ENCODE measurements at places on chromosomes 3 and 15.

DNA sequence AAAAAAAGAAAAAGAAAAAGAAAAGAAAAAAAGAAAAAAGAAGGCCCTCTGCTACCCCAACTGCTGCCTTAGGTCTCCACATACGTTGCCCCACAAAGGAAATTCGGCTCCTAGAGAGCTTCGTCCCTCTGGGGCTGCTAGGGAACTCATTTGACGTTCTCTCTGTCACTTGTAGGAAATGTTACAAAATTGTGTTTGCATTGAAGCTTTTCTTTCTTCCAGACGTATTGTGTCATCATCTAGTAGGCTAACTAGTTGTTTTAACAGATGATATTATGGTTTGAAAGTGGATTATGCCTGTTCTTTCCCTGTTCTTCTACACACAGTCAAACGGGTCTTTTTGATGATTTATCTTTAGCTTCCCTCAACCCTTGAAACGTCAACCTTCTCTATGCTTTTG lies 125.3 kb downstream of the BDH1 start:
- DNase-seq: peak; percentile 35

DNA sequence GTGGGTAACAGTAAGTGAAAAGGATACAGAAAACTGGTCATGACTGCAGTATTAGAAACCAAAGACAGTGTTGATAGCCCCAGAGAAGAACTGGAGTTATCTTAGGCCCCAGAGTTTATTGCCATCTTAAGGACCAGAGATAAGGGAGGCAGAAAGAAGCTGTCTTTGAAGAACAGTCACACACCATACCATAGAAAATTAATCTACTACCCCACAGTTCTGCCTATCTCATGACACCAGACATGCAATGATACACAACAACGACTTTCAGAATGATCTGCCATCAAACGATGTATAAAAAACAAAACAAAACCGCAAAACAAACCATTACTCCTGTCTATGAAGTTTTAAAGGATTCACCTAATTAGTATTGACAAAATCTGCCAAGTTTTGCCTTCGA lies 9.6 kb downstream of the CPOX start:
- DNase-seq: no peak

GRCh38 chr3:101026244-101026643 lies 33.0 kb upstream of the ABI3BP start:
- no peak for DNase-seq

GRCh38 chr3:109225516-109225915 lies 89.0 kb downstream of the C3orf85 start:
- no peak for DNase-seq

DNA sequence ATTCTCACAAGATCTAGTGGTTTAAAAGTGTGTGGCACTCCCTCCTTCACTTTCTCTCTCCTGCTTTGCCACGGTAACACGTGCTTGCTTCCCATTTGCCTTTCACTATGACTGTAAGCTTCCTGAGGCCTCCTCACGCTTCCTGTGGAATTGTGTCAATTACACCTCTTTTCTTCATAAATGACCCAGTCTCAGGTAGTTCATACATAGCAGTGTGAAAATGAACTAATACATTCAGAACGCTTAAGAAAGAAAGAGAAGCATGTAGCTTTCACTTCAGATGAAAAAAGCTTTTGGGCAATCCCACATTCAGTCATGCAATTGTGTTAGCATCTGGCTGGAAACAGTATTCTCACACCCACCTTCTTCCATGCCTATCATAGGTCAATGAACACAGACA lies 24.4 kb downstream of the P3H2 start:
- no peak for DNase-seq

DNA sequence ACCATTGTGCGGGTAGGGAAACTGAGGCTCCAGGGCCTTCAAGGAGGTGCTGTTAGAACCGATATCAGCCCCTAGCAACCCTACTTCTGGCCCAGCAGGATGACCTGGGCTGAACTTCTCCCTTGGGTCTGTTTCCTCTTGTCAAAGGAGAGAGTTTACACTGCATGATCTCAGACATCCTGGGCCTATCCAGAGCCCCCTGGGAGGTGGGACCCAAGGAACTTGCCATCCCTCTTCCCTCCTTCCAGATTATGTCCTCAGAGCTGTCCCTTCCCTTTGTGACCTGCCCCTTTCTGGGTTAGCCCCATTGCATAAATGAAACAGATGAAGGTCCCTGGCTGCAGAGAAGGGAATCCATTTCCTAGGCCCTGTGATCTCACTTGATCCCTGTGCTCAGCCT lies 12.3 kb upstream of the DNAH1 start:
- no peak for DNase-seq

DNA sequence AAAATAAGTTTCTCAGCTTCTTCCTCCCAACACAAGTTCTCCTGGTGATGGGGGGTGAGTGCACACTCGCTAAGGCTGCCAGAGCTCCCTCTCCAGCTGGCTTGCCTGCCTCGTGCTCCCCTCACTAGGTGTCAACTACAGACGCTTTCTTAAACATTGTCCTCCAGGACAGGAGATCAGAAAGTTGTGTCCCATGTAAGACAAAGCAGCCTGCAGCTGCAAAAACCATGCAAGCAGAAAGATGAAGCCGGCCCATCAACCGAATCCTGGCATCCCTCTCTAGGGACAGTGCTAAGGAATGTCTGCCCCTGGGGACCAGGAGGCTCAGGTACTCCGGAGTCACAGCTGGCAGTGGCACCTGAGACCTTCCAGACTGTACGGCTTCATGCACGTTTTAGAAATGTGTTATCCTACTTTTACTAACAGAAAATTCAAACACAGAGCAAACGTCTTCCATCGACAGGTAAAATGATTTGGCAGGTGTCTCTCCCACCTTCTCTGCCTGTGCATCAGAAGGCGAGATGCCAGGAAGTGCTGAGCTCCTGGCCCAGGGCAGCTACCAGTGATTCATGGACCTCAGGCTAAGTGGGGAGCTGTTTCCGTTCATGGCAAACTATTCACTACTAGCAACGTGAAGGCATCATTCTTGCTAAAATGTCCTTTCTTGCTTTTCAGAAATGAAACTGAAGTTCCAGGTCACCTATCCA lies 246.1 kb downstream of the ADAMTS17 start:
- no peak for DNase-seq

DNA sequence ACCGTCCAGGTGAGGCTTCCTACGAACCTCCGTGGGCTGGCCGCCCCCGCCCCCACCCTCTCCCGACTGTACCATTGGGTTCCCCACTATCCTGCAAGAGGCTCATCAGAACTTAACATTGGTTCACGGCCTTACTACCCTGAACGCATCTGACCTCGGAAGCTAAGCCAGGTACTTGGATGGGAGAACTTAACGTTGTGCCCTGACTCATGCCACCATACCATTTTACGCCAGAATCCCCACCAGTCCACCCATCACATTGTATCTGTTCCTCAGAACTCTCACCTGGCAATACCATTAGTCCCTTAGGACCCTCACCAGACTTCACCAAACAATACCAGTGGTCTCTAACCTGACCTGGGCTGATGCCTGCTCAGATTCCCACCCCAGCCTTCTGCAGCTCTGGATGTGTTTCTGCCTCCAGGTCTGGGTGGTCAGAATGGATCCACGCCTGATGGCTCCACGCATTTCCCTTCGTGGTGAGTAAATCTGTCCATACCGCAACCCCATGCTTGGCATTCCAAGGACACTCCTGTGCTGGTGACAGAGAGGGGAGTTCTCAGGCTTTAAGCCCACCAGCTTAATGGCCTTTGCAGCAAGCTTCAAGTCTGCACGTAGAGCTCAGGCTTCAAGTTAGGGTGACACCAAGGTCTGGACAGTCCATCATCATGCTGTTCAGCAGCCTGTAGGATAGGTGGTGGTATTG lies 562 bp downstream of the TCTA start:
- no peak for DNase-seq

- no peak for DNase-seq
Observed at GRCh38 chr3:80769683-80770082, 991.8 kb downstream of the GBE1 start.

GRCh38 chr3:131224886-131225550 lies 156.6 kb upstream of the NUDT16 start:
- DNase-seq: peak; percentile 61

- no peak for DNase-seq
Observed at GRCh38 chr15:100716456-100717085, 114.2 kb downstream of the ASB7 start.

DNA sequence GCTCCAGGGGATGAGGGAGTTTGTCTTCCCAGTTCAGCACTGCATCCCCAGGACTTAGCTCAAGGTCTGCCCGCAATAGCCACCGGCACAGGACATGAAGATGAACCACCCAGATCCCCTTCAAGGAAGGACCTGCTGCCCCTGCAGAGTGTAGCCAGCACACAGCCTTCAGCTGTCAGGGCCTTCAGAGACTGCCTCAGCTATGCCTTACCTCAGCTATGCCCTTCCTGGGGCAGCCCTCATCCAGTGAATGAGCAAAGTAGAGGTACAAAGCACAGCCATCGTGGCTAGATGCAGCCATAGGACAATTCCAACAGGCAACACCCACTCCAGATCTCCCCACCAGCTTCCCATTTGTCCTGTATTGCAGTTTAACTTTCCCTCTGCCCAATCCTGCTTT lies 291.2 kb upstream of the STT3B start:
- DNase-seq: no peak

DNA sequence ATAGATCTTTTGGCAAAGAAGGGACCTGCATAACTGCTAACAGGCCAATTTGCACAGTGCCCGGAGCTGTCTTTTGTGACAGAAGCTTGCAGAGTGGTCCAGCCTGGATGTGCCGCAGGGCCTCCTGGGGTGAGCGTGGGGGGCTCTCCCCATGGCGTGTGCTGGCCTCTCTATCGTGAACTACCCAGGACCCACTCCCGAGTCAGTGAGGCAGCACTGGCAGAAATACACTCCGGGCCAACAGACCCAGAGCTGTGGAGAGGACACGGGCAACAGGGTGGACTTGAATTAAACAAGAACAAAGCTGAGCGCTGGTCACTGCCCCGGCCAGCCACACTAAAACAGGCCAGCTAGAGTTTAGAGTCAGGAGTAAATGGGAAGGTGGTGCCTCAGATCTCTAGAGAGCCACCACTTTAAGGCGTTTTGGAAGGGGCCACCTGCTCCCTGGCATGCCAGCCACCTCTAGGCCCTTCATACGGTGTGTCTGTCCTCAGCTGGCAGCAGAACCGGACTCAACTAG lies 152.1 kb downstream of the KLF13 start:
- DNase-seq: no peak

DNA sequence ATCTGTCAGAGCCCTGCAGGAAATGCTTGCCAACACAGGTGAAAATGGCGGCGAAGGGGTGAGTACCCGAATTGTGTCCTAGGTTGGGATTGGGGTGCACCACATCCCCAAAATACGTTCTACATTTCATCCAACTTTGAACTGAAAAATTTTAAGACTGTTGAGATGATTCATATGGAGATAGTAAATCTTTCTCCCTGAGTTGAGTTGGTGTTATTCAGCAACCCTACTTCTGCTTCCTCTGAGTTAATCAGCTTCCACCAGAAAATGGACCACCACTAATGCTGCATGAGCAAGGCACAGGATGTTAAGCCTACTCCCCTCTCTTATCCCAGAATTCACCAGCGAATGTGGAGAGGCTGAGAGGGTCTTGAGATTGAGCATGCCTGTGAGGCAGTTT lies 192.9 kb downstream of the RYR3 start:
- no peak for DNase-seq

DNA sequence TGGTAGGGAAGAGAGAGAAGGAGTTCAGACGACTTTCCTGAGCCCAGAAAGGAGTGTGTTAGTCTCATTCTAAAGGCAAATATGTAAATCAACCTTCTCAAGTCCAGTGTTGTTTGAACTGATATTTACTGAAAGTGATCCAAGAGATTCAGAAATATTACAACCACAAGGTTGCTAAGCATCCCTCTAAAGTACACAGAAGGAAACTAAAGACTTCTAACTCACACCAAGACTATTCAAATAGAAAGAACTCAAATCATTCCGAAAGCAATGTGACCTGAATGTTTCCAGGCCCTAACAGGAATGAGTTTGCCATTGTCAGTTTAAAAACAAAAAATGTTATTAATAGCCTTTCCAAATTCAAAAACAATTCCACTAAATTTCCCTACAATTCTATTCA lies 56.9 kb upstream of the VGLL3 start:
- DNase-seq: no peak

GRCh38 chr3:34365231-34365630 lies 566.8 kb downstream of the PDCD6IP start:
- DNase-seq: no peak

DNA sequence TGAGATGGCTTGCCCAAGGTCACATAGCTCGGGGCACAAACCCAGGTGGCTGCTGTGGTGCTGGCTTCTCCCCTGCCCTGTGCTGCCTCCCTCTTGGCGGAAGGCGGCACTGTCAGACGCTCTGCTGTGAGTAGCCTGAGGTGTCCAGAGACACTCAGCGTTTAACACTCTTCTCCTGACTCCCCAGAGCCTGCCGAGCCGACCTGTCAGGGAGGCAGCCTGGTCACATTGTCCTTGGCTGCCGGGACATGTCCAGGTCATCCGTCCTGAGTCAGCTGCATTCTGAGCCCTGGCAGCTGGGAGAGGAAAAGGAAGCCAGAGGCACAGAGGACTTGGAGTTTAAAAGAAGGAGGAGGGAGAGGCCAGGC lies 4.7 kb downstream of the LMAN1L start:
- peak; percentile 24 for DNase-seq

DNA sequence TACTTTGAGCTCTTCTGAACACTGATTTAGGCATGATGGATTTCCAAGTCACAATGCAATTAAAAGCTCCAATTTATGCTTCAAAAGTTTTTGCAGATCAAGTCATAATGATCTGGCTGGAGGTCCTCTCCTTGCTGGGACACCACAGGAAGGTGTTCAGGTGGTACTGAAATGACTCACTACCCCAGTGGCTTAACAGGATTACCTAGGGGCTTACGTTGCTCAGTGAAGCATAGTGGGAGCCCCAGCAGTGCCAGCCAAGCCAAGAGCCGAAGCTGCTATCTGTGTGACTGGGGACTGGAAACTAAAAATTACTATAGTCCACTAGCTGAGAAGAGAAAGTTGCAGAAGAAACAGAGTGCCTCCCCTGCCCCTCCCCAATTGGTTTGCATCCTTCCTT lies 110.1 kb upstream of the LPP start:
- no peak for DNase-seq

DNA sequence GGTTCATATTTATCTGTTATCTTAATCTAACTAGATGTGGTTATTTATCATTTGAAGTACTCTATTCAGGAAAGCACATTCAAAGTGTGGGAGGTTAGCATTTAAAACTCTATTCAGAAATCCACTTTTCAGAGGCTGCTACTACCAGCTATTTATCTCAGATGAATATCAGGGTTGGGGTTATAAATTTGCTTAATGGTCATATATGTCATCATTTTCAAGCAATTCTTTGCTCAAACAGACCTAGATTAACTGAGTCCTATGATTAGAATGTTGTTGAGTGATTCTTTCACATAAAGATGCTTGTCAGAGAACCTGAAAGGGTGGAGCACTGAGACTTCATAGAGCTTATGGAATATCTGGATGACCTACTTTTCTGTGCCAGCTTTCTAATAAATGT lies 436.9 kb upstream of the TGFBR2 start:
- no peak for DNase-seq

GRCh38 chr15:85988741-85989140 lies 90.9 kb upstream of the AGBL1 start:
- no peak for DNase-seq

All from choroid plexus epithelial cell (primary cell).